ENCODE measurements at places on chromosomes 2 and 18.
A peak's percentile ranks its signal among the peaks of the same experiment; 100 is the strongest.

- no peak for DNase-seq
Measured at GRCh38 chr18:48816554-48816953, 134.2 kb downstream of the SMAD7 start.

- no peak for DNase-seq
Measured at GRCh38 chr2:62919041-62919440, 131.6 kb upstream of the OTX1 start.

- no peak for DNase-seq
Measured at GRCh38 chr18:71831039-71831438, 713.1 kb downstream of the CBLN2 start.

- DNase-seq, result no peak
Measured at GRCh38 chr2:74593826-74594772, 39.6 kb downstream of the DOK1 start.

DNA sequence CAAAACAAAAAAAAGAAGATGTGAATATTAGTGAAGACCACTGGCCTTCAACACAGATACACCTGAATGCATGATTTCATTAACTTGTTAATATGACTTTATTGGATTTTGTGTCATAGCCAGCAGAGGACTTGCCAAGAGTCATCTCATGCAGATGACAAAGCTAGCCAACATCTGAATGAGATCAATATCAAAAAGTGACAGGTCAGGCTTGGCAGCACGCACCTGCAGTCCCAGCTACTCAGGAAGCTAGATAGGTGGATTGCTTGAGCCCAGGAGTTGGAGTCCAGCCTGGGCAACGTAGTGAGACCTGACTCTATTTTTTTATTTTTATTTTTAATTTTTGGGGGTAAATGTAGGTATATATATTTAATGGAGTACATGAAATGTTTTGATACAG, 54.5 kb upstream of the TGIF1 start:
- no peak for DNase-seq

GRCh38 chr2:135998879-135999278, 13.5 kb upstream of the DARS1 start:
- no peak for DNase-seq

- DNase-seq, result peak; percentile 60
Measured at GRCh38 chr18:70489986-70490933, 201.4 kb downstream of the SOCS6 start.

- no peak for DNase-seq
Measured at GRCh38 chr18:32889615-32890593, 117.1 kb upstream of the KLHL14 start.

- no peak for DNase-seq
Measured at GRCh38 chr2:201883606-201884369, 77.5 kb downstream of the CDK15 start.

GRCh38 chr18:23092121-23092520, 43.2 kb upstream of the CABLES1 start:
- DNase-seq, result no peak

DNA sequence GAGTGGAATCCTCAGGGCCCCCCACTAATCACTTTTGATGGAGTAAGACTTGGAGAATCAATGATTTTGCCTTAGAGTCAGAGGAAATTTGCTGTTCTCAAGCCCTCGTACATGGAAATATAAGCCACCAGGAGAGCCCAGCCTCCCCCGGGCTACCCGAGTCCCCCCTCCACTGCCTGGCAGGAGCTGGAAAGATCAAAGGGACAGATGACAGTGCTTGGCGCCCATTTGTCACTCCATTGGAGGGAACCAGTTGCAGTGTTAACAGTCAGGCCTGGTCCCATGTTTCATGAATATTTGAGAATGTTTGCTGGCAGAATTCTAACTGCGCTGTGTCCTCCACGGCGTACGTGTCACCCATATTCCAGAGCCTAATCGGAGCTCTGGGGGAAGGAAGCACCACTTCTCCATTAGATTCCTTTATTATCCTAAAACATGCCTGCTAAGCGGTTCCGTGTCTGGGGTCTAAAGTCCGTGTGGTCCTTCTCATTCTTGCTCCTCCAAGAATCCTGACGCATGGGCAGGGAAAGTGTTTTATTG, 202.4 kb downstream of the KLHL29 start:
- DNase-seq, result no peak

GRCh38 chr2:217866457-217866856, 136.3 kb downstream of the TNS1 start:
- no peak for DNase-seq

Data from kidney capillary endothelial cell (primary cell).